Stimulated activated CD4-positive, alpha-beta T cell treated with anti-CD3 and anti-CD28 coated beads, Interleukin-12 subunit alpha, Interleukin-12 subunit beta, amount 100 ng/mL, for 48 hours (primary cell): ENCODE measurements at places on chromosomes 5 and 9.

DNA sequence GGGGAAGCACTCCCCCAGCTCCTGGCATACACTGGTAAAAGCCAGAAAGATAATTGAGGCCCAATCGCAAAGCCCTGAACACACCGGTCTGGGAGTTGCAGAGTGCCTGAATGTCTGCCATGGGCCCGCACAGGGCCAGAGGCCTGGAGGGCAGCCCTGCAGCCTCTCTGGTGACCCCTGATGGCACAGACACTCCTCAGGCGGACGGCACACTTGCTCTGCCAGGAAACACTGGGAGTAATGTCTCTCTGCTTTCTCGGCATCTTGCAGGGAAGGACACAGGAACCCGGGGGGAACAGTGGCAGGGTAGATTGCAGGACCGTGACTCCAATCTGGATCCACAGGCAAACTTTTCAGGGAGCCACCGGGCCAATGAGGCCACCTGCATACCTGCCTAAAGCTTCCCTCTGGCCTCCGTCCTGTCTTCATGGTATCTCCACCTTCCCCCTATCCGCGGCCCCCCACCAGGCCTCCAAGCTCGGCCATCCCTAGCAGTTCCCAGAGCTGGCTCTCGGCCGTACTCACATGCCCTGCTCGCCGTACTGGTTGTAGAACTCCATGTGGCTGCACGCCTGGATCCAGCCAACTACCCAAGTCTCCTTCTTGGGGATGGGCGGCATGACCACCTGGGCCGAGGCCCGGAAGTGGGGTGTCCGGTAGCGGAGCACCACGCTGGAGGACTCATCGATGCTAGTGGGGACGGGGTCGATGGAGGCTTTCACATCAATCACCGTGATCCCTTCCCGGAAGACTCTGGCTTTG lies 797 bp downstream of the FAM78A start:
- DNase-seq: no peak

- DNase-seq: no peak
Observed at GRCh38 chr5:9429691-9430215, 116.1 kb downstream of the SEMA5A start.

GRCh38 chr5:21663082-21663481 lies 1190.1 kb downstream of the CDH12 start:
- DNase-seq: no peak

DNA sequence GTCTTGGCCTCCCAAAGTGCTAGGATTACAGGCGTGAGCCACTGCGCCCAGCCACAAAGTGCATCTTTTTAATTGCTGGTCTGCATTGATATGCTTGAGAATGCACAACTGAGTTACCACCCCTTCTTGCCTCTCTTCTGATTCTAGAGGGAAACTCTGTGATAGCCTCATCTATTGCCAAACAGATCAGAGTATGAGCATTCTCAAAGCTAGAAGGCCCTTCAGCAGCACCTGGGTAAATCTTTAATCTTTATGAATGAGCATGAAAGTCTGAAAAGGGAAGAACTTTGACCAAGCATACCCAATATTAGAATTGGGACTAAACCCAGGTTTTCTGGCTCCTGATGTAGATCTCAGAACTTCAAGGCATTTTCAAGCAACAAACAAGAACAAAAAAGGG lies 298.3 kb upstream of the TNC start:
- no peak for DNase-seq

GRCh38 chr9:114098021-114098935 lies 814 bp downstream of the KIF12 start:
- no peak for DNase-seq

- DNase-seq: no peak
Observed at GRCh38 chr9:136823136-136824046, 15.6 kb downstream of the RABL6 start.

- no peak for DNase-seq
Observed at GRCh38 chr5:175814691-175815090, 56.7 kb upstream of the CPLX2 start.

DNA sequence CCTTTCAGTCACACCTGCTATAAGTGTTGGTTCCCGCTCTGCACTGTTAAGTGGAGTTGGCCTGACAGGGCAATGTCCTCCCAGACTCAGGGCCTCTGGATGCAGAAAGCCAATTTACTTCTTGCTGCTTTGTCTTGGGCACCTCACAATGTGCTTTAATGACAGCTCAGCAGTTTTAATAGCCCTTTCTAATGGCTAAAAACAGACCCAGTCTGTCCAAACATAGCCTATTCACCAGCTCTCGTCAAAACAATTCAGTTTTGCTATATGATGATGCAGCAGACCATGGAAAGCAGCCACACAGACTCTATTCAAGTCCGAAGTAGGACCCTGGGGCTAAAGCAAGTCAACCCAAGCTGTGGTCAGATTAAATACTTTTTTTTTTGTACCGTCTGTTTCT lies 529.1 kb upstream of the SEMA6A start:
- no peak for DNase-seq

DNA sequence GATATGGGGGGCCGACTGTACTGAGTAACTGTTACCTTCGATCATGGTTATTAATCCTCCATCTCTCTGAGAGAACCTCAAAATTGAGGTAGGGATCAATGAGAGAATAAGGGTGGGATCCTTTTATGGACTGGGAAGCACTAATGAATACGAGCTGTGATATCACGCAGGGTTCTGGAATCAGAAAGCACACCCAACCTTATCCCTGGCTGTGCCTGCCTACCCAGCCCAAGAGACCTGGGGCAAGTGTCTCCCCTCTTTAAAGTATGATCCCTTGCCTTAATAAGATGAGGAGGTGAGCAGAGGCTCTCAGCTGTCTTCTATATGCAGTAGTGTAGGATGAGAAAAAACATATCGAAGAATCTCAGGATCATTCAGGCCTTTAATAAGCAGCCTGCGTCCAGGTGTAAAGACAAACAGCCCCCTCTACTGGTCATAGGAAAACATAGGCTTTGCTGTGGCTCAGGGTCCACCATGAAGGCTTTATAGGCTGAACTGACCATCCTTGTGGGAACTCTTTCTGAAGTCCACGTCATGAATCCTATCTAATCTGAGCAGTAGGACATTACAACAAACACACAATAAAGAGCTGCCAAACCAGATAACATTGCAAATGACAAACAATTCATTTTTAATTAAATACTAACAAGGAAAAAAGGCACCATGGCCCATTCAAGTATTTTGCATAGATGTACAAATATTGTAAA lies 16.8 kb downstream of the NIPAL4 start:
- DNase-seq: no peak

- no peak for DNase-seq
Observed at GRCh38 chr5:124604419-124604818, 142.0 kb downstream of the ZNF608 start.

GRCh38 chr5:85109616-85110015 lies 724.9 kb upstream of the EDIL3 start:
- no peak for DNase-seq

GRCh38 chr5:57929271-57929670 lies 446.7 kb upstream of the ACTBL2 start:
- no peak for DNase-seq

- no peak for DNase-seq
Observed at GRCh38 chr5:135990528-135991255, 35.9 kb upstream of the LECT2 start.

- DNase-seq: no peak
Observed at GRCh38 chr9:91816356-91816755, 133.7 kb downstream of the ROR2 start.

DNA sequence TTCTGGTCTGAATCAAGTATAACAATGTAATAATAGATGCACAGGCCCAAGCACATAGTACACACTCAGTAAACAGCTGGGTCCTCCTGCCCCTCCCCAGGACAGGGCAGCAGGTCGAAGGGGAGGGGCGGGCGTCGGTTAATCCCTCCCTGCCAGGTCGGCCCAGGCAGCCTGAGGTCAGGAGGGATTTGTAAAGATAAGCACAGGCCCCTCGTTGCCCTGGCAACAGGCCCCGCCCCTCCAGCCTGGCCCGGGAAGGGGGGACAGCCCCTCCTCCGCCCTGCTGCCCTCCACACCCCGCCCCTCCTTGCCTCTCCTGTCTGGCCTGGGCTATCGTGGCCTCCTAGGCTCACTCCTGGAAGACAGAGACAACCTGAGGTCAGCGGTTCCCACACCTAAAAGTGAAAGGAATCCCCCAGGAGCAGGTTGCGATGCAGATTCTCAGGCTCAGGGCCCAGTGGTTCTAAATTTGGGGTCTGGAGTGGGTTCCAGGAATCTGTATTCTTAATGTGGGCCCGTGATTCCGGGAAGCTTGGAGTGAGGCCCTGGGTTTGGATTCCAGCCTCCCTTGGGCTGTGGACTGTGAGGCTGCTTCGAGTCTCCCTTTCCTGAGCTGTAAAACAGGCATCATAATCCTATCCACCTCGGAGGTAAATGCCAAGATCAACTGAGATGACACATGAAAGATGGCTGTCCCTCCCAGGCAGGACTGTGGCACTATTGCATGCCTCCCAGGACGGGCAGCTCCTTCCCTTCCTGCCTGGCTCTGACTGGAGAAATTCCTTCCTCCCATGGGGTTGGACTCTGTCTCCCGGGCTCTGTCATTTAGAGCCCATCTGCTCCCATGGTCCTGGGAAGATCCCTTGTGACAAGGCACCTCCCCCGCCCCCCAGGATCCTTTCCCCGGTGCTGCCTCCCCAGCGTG lies 4.4 kb downstream of the CRB2 start:
- peak; percentile 29 for DNase-seq

DNA sequence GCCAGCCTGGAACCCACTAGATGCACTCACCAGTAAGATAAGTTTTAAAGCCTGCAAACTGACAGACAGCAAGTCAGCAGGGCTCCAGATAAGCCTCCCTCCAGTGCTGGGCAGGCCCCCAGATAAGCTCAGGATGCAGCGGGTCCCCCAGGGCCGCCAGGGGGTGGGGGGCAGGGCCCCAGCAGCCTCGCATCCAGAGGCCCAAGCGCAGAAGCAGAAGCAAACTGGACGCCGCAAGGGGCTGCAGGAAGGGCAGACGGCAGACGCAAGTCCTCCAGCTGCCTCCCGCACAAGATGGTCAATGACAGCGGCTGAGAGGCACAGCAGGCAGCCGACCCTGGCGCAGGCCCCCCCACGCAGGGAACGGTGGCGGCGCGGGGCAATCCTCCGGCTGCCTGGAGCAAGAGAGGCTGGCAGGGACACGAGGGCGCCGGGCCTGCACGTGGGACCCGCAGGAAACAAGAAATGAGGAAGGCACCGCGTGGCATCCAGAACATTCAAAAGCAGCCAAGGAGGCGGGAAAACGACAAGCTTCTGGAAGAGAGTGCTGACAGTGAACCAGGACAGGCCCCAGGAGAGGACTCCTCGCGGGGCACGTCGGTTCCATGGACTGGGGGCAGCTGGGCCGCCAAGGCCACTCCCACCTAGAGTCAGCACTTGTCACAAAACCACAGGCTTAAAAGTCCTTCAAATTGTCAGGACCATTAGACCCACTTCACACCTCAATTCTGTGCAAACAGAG lies 49.8 kb downstream of the ROR2 start:
- no peak for DNase-seq

GRCh38 chr9:15927161-15927560 lies 374.3 kb downstream of the CCDC171 start:
- DNase-seq: no peak

DNA sequence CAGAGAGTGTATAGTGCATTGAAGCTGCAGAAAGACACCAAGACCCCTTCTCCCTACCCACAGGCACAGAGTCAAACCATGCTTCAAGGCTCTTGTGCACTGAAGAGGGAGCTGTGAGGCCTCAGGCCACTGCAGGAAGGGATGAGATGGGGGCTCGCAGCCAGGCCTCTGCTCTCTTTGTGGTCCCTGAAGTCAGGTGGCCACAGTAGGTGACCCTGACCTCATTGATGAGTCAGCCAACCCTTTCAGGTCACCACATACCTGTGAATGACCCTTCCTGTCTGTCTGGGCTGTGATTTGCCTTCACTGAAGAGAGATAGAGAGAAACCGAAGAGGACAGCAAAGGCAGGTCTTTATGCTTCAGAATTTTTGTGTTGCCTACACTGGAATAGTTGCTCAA lies 372.1 kb downstream of the ACTL7B start:
- DNase-seq: no peak

- DNase-seq: no peak
Observed at GRCh38 chr9:113614843-113615648, 151.5 kb downstream of the RGS3 start.

DNA sequence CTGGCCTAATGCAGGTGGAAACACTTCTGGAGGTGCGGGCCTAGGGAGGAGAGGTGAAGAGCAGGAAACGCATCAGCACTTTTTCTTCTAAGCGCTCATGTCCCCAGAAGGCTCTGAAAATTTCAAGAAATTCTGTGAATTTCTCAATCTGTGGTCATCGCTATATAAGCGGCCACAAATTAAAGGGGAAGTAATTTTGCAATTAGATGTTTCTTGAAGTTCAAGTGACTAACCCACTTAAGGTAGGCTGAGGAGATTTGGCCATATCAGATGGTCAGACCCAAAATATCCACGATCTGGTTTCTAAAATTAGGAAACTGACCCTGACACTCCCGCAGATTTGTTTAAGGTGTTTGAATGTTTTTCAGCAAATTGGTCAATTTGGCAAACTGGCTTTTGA lies 16.6 kb upstream of the HMGCR start:
- no peak for DNase-seq

DNA sequence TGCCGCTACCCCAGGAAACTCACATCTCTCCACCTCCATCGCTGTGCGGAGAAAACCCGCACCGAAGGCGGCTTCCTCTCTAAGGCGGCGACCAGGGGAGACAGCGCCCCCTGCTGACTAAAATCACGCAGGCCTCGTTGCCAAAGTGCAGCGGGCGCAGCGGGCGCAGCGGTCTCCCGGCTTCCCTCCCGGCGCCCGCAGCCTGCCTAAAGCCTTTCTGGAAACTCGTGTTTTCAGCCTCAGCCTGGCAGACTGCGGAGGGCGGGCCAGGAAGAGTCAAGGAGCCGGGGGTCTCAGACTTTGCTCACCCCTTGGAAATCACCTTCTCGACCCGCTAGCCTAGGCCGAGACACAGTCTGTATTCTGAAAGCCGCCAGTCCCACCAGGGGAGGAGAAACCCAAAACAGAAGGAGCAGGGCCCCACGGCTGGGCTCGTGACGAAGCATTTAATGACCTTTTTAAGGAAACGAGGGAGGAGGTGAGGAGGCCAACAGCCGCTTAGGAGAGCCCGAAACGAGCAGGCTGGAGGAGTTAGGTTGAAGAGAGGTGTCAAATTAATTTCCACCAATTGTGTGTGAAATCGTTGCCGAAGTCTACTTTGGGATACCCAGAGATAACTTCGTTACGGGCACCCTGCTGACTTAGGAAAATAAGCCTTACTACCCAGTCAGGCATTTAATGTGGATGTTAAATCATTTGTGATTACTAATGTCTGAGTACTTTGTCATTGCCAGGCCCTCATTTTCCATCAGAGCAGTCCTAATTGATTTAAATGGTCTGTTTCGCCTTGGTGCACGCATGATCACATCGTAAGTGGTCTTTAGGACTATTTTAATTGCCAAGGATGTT lies 7.3 kb upstream of the FOXB2 start:
- peak; percentile 62 for DNase-seq
